ENCODE measurements at places on chromosomes 1 and 21. TPM values are rescaled to one million over a fixed set of nuclear protein-coding genes. Genes with fewer than 3 reads are reported as not detected.

- DNase-seq = peak; percentile 29
Observed at GRCh38 chr1:107572674-107573211, 392.2 kb downstream of the VAV3 start.

DNA sequence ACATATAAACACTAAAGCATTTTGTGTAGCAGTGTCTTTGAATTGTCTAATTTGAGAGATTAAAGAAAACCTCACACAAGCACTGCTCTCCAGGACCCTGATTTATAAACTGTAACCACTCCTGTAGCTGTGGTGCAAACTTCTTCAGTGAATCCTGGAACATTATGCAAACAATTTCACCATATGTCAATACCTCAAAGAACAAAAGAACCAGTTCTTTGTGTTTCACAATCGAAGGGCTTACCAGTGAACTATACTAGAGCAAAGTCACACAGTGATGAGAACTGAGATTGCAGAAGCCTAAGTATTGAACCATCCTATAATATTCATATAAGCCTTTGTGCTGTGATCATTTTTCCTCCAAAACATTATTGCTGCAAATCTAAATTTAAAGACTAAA, 21.5 kb downstream of the DPH5 start:
- DNase-seq = peak; percentile 13

GRCh38 chr1:212074313-212074712, 38.8 kb downstream of the DTL start:
- DNase-seq = no peak

DNA sequence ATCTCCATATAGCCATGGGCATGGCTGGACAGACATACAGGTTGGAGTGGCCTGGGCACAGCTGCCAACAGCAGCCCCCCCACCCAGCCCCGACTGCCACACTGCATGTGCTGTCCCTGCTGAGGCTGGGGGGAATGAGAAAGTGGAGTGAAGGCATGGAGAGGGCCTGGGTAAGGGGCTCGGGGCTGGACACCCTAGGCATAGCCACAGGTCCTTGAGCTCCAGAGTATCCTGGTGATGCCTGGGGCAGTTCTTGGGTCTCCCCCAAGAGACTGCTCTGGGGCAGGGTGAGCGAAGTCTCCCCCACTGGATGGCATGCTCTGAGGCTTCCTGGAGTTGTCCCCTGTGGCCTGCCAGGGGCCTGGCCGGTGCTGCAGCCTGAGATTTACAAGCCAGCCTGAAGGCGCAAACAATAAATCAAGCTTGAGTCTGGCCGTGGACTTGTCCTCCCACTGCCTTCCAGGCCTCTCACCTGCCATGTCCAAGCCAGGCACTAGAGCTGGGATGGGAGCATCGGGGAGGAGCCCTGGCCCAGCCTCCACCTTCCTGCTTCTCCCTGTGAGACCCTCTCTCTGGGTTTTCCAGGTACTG, 53.6 kb downstream of the FOXO6 start:
- DNase-seq = no peak

GRCh38 chr1:63828322-63829044, 54.7 kb downstream of the ROR1 start:
- no peak for DNase-seq

The CELA2B gene
- total RNA-seq = not detected

Measured in hepatocyte (in vitro differentiated cells).